Kidney capillary endothelial cell (primary cell): ENCODE measurements at places on chromosomes 5 and 9.
A peak's percentile ranks its signal among the peaks of the same experiment; 100 is the strongest.

DNA sequence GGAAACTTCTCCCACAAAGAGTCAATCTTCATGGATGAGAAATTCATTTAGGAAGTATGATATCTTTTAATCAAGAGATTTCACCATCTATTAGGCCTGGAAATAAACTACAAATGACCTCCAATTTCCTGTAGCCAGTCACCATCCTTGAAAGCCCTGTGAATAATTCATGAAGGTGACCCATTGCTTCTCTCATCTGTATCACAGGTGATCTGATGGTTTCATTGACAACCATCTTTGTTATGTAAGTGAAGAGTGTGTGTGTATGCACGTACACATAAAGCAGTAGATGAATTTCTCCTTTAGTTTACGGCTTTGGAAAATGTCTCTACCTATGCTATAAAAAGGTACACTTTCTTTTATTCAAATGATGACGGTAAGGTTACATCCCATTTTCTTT is 644.1 kb upstream of the KLF4 start:
- DNase-seq = no peak

DNA sequence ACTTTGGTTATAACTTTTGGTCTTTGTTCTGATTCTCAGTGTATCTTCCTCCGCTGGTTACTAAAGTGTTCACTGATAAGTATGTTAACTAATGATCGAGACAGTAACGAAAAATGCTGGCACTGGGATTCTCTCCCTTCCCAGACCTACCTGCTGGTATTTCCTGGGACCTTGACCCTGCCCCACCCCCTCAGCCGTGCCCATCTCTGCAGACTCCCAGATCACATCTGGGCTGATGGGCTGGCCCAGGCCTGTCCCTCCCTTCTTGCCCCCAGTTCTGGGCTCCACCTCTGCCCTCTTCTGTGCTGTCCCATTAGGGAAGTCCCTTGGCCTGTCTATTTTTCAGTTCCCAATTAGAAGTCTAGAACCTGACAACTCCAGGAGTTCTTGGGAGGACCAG is 46.9 kb downstream of the NEURL1B start:
- no peak for DNase-seq

GRCh38 chr9:91055845-91056244 is 254.2 kb downstream of the SYK start:
- no peak for DNase-seq

DNA sequence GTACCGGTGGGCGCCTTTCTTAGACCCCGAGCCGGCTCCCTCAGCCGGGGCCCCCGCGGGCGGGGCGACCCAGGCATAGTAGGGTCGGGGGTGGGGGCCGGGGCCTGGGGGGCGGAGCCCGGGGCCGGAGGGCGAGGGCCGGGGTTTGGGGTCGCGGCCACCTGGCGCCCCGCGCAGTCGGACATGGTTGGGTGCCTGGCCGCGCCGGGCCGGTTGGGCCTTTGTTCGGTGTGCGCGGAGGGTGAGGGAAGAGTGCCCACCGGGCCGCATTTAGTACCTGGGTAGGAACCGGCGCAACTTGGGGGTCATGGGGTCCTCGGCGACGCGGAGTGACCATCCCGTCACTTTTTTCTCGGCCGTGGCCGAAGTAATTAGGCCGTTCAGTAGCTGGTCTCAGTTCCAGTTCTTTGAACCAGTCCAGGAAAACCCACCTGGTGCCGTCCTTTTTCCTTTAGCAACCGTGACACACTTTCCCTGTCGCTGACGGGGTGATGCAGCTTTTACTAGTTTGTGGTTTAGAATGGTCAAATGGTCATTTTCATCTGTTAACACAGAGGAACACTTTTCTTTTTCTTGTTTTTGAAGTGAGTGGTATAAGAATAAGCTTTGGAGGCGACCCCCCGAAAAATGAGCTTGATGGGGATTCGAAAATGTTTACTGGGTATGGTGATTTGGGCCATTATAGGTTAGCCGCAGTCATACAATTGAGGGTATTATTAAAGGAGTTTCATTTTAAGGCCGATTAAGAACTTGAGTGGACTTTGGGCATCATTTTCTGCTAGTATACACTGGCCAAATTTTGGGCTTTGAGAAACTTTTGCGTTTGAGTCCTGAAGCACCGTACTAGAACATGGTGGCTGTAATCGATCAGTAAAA is 589 bp downstream of the CKS2 start:
- no peak for DNase-seq

DNA sequence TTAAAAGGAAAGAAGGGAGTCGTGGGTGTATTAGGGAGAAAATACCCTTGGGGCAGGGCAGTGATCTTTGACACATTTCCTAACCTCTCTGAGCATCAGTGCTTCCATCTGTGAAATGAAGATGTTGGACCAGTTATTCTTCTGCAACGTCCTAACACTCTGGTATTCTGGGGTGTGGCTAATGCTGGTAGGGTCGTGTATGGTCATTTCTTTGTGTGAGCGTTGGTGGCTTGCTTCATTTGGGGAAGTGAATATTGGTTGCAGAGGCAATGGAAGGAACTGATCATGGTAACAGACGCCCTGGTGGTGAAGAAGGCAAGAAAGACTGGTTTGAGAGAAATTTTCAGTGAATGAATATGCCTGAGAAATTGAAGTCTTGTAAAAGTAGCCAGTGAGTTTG is 67.9 kb upstream of the TTC23L start:
- no peak for DNase-seq

DNA sequence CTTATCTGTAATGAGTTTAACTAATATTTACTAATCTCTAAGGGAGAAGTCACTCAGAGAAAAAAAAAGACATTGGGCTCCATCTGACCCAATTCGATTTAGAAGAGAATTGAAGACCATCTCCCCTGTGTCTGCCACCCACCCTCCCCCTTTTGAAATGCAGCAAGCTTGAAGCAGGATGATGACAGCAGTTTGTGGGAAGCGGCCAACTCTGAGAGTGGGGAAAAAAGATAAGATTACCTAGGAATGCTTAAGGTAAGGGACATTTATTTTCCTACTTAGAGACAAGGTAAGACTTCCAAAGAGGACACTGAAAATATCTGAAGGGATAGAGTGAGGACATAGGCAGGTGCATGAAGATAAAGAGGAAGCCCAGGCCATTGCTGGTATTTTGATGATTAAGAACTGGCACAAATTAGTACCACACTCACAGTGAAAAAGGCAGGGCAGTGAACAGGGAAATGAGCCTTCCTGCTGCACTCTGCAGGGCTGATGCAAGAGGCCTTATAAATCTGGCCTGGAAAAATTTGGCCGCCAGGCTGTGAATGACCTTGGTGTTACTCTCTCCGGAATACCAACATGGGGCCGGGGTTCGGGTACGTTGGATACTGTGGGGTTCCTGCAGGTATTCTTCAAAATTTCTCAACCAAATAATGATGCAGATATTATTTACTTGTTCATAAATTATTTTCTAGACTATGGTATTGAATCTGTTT is 42.3 kb downstream of the HTR1A start:
- DNase-seq = no peak

DNA sequence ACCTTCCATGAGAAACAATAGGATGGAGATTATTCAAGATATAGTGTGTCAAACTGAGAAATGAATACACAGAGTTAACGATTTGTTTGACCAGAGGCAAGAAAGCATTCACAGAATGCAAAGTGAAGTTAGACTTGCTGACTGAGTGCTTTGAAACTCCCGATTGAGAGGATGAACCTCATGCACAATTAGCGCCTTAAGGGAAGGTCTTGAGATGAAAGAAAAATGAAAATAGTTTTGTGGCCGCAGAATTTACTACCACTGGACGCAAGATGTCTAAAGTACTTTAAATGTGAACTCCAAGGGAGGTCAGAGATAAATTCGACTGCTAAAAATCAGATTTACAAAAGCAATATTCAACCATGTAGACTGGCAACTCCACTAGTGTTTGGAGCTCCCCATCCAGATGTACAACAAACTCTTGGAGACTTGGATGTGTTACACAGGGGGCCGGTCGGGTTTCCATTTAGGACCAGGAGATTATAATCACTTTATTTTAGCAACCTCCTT is 707 bp upstream of the RIMOC1 start:
- DNase-seq = no peak

DNA sequence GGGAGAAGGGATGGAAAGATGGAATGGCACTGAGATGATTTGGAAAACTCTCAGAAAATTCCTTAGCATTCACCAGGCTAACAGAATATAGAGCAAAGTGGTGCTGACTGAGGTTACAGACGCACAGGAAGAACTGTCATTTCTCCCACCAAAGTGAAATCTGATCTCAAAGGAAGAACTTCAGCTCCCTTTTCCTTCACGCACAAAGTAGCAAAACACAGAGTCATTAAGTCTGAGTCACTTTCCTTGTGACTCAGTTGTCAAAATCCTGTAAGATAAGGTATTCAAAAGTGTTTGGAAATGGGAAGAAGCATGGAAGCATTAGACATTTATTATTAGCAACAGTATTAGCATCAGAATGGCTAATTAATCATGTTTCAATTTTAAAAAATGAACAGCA is 11.7 kb downstream of the MPDZ start:
- DNase-seq = peak; percentile 96

DNA sequence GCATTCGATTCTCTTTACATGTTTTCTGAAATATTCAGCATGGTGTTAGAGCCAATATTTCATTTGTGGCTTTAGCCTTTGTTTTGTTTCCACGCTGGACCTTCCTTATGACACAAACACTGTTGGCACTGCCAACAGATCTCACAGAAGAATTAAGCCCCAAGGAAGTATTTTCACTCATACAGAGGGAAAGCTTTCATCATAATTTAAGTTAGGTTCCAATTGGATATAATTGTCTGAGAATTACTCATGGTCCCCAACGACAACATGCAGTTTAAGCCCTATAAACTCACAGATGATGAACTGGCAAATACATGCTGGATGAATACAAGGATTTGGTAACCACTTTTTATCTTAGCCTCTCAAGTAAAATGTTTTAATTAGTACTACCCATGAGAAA is 259.5 kb downstream of the EBF1 start:
- no peak for DNase-seq

DNA sequence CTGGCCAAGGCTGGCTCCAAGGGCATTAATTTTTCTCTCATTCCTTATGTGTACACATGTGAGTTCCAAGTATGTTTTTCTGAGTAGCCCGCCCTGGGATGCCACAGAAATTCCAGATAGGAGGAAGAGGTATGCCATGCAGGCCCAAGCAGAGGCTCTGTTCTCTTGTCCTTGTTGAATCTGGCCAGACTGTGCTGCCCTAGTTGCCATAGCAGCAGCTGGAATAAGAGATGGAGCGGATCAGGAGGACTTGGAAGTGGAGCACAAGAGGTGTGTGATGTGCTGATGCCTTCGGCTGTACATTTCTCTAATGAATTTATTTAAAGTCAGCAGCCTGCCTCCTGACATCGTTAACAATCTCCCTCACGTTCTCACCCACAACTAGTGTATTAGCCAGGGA is 235.6 kb upstream of the RPS23 start:
- DNase-seq = no peak

DNA sequence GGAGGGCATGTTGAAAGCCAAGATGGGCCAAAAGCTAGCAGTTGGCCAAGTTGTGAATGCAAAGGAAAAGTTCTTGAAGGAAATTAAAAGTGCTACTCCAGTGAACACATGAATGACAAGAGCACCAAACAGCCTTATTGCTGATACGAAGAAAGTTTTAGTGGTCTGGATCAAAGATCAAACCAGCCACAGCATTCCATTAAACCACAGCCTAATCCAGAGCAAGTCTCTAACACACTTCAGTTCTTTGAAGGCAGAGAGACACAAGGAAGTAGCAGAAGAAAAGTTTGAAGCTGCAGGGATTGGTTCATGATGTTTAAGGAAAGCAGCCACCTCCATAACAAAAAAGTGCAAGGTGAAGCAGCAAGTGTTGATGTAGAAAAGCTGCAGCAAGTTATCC is 71.6 kb downstream of the ERCC6L2 start:
- DNase-seq = no peak

DNA sequence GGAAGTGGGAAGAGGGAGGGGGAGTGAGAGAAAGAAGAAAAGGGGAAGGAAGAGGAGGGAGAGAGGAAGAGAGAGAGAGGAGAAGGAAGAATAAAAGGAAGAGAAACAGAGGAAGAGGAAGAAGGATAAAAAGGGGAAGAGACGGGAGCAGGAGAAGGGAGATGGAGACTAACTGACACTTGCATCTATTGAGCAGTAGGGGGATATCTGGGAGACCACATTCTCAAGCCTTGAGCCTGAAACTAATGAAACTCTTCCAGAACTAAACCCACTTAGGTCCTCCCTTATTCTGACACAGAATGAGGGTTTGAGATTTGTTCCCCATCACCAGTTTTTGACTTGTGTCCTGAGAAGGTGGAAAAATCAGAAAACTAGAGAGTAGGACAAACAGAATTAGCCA is 533.3 kb downstream of the CDH12 start:
- DNase-seq = no peak

DNA sequence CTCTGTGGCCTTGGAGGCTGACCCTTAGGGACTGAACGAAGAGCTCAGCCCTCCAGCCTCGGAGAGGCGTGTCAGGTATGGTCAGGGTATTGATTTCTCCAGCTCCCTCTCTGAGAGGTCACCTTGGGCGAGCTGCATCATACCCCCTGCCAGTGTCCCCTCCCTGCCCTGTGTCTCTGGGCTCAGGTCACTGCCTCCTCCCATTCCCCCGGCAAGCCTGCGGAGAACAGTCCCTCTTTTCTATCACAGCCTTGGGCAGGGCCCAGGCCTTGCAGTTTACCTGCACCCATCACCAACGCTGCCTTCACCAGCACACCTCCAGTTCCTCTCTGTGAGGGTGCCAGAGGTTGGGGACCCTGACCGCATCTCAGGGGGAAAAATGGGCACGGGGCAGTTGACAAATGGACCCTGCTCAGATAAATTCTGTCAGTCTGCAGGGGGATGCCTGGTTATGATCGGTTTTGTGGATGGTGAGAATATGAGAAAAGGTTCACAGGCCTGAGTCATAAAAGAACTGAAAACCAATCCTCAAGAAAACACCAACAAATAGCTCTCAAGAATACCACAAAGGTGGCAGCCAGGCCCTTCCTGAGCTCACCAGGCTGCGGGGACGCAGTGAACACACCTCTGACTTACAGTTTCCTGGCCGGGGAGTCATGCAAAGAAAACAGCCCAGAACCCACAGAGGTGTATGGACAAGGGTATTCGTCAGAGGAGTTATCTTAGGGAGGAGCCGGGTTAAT is 24.7 kb upstream of the RXRA start:
- no peak for DNase-seq

DNA sequence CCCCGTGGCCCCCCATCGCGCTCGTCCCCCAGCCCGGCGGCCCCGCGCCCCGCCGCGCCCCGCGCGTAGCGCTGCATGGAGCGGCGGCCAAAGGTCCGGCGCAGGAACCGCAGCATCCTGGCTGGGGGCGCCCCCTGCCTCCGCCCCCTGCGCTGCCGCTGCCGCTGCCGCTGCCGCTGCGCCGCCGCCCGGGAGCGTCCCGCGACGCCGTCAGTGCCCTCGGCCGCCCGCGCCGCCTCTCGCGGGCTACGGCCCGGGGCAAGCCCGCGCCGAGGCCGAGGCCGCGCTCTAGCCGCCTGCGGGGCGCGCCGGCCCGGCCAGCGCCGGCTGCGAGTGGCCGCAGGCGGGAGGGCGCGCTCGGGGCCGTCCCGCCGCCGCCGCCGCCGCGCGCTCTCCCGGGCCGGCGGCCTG is 523 bp downstream of the EPB41L4B start:
- DNase-seq = no peak

GRCh38 chr9:36597412-36598178 is 24.9 kb downstream of the MELK start:
- DNase-seq = no peak

- no peak for DNase-seq
Measured at GRCh38 chr9:99903393-99903792, 3.1 kb upstream of the STX17 start.

GRCh38 chr5:111697215-111697614 is 59.8 kb downstream of the NREP start:
- DNase-seq = peak; percentile 28
